ENCODE measurements at places on chromosomes 2 and 18.

DNA sequence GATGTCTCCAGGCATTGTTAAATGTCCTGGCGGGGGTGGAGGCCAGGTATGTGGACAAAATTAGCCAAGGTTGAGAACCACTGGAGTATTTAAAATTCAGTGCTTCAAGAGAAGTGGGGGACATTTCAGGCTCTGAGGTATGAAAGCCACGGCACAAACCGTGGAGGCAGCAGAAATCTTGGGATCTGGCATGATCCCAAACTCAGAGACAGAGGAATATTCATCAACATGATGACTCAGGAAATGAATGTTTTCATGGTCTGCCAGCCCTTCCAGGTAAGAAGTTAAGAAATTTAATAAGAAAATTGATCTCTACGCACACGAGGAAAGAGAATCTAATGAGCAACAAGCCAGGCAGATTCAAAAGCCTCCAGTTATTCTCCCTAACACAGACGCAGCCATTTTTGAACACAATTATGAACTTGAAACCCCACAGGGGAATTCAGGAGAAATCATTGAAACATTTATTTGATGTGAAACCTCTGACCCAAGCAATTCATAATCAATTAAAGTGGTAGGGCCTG is 11.3 kb upstream of the GRP start:
- no peak for DNase-seq

GRCh38 chr2:118460425-118460824 is 372.2 kb downstream of the INSIG2 start:
- no peak for DNase-seq

DNA sequence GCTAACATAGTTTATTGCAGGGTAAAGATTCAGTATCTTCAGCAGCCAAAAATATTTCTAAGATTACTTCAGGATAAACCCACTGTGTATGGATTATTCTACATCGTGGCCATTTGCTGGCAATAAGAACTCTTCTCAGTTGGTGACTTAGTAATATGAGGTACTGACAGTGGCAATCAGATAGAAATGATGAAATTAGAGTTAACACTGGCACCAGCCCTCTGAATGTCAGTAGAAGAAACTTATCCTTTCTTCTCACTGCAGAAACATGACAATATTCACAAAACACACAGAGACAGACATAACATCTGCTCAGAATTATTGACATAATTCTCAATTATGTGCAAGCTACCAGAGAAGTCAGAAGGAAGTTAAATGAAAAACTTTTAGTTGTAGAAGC is 246.3 kb upstream of the COL3A1 start:
- DNase-seq, result no peak

DNA sequence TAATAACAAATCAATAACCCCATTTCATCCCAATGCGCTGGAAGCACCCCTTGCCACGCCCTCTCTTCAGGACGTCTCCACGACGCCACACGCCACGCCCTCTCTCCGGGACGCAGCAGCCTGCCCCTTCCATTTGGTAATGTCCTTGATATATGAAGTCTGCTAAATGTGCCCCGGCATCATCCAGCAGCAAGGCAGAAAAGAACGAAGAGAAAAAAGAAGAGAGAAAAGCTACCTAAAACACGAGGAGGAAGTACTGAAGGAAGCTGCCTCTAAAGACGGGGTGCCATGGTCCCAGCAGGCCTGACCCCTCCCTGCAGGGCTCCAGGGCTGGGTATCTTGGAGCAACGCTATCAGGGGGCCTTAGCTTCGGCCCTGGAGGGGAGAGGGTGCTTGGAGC is 41.8 kb downstream of the CNGA3 start:
- DNase-seq, result no peak

- DNase-seq, result no peak
These were observed 47.9 kb upstream of the CCDC150 start for GRCh38 chr2:196591621-196592022.

GRCh38 chr18:79815657-79816056 is 17.9 kb downstream of the KCNG2 start:
- DNase-seq, result no peak

GRCh38 chr2:36902385-36903120 is 63.8 kb downstream of the STRN start:
- DNase-seq, result no peak

DNA sequence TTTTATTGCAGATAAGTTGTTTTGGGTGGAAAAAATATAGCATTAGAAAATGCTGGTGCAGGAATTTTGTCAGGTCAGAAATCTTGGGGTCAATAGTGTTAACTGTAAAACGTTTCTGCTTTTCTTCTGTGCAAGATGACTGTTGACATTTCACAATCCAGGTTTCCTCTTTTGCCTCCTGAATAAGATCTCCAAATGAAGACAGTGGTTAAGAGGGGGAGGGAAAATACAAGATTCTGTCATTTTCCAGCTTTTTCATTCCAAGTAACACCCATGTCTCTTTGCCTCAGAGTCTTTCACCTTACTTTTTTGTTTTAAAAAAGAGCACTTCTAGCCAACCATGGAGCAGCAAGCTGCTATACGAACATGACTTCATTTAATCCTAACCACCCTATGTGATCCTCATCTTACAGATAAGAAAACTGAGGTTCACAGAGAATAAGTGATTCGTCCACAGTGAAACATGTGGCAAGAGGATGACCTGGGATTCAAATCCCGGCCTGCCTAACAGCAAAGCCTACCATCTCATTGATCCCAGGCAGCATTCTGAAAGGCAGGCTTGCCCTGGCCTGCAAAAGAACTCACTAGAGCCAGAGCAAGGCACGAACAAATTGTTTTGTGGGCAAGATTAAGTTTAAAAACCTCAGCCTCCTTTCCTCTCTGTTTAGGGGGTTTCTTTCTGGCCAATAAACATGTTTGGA is 3.0 kb downstream of the PLEK start:
- DNase-seq, result no peak

GRCh38 chr2:66753660-66754059 is 318.7 kb downstream of the MEIS1 start:
- no peak for DNase-seq

- no peak for DNase-seq
These were observed 85.5 kb upstream of the PXDN start for GRCh38 chr2:1829796-1830195.

DNA sequence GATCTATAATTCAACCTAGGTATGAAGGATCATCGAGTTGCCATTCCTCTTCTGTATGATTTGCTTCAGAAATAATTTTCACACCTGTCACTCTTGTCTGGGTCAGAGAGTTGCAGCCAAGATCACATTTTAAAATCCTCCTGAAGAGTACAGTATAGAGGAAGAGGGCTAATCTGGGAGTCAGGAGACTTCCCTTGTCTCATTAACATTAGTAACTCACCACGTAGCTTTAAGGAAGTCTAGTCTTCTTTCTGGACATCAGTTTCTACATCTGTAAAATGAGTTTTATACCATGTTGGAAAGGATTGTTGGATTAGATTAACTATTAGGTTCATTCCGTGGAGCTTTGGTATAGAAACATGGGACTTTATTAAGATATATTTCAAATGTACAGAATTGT is 109.4 kb downstream of the TDRD15 start:
- DNase-seq, result no peak

- DNase-seq, result no peak
These were observed 14.6 kb downstream of the CCNYL1 start for GRCh38 chr2:207725873-207726578.

GRCh38 chr2:130369311-130369964 is 13.6 kb downstream of the PTPN18 start:
- no peak for DNase-seq

GRCh38 chr2:42754021-42754775 is 9.7 kb downstream of the OXER1 start:
- no peak for DNase-seq

DNA sequence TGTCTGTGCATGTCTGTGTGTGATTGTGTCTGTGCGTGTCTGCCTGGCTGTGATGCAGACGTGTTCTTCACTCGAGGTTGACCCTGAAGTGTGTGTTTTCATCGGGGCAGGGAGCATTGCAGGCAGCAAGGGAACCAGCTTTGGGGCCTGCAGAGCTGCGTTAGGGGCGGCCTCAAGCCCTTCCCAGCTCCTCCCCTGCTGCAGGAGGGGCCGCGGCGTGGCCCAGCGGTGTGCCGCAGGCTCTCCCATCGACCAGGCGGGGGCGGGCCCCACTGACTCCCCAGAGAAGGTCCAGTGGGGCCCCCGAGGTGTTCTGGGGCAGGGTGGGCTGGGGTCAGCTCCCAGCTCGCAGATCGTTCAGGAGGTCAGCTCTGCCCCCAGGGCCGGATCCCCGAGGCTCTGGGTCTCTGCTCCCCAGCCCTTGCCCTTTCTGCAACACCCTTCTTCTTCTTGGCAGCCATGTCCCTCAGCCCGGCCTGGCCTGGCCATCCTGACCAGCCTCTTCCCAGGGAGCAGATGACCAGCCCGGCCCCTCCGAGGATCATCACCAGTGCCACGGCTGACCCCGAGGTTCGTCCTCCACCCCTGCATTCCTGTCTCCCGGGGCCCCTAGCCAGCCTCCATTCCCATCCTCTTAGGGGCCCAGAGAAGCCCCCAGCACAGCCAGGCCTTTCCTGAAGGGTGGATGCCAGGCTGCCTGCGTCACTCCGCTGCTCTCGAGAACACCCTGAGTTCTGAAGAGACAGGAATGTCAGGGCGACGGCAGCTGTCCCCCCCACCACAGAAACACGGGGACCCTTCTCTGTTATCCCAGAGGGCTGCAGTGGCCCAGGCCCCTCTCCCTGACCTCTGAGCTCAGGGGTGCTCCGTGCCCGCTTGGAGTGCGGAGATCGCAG is 11.1 kb upstream of the KLHL30 start:
- DNase-seq, result peak; percentile 81

GRCh38 chr2:209619782-209620181 is 151.8 kb upstream of the UNC80 start:
- no peak for DNase-seq

GRCh38 chr2:75952173-75952572 is 241.5 kb upstream of the GCFC2 start:
- DNase-seq, result no peak

DNA sequence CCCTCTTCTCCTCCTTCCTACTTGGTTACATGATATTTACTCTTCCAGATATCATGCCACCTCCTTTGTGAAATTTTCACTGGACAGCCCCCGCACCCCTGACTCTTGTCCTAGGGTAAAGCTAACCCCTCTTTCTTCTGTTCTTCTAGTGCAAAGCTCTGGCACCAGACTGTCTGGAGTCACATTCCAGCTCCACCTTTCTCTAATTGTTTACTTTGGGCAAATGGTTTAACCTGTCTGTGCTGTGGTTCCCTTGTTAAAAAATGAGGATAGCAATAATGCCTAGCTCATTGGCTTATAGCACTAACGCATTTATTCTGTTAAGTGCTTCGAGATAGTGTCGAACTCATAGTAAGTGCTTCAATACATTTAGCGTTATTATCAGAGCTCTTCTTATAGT is 306.2 kb downstream of the ALK start:
- no peak for DNase-seq

- no peak for DNase-seq
These were observed 372.4 kb downstream of the OSR1 start for GRCh38 chr2:18986046-18986445.

DNA sequence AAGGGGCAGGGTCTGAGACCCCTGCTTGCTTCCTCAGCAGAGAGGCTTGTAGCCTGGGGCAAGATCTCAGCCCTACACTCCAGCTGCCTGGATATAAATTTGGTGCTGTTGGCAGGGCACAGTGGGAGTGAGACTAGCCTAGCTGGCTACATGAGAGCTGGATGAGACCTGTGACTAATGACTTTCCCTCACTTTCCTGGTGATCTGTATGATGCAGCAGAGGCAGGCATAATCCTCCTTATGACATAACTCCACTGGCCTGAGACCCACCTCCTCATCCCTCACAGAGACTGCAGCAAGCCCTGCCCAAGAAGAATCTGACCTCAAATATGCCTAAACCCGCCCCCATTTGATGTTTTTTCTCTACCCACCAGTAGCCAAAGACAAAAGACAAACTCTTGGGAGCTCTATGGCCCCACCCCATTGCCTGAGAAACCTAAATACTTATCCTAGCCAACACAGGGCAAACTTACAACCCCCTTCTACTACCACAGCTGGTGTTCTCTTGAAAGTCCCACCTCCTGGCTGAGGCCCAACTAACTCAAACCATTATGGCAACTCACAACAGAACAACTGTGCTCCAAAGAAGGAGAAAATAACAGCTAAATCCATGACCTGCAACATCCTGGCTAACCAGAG is 102.7 kb downstream of the NR4A2 start:
- no peak for DNase-seq

- DNase-seq, result no peak
These were observed 13.7 kb upstream of the FOSL2 start for GRCh38 chr2:28378679-28379584.

DNA sequence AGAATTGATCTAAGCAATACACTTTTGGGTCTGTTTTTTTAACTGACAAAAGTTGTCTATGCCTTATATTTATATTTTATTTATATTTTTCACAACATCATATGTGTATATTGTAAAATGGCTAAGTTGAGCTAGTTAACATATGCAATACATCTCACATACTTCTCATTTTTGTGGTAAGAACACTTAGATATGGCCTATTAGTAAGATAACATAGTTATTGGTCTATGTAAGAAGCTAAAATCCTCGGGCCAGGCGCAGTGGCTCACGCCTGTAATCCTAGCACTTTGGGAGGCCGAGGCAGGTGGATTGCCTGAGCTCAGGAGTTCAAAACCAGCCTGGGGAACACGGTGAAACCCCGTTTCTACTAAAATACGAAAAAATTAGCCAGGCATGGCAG is 275.6 kb upstream of the ID2 start:
- no peak for DNase-seq

DNA sequence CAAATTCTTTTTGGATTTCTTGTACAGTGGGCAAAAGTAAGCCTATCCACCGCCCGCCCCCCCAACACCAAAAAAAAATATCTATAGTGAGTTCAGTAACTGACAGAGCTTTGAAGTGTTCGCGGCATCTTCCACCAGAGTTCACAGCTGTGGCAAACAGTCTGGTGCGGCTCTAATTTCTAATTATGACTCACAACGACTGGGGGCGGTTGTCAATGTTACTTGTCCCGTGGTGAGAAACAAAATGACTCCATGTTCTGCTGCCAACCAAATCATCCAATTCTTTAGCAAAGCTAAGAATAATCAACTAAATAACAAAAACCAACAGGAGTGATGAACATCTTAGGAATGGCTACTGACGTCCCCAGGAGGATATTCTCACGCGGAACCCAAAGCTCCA is 392.5 kb upstream of the SALL3 start:
- DNase-seq, result no peak

- DNase-seq, result no peak
These were observed 34.5 kb downstream of the KCNG3 start for GRCh38 chr2:42459296-42459695.

DNA sequence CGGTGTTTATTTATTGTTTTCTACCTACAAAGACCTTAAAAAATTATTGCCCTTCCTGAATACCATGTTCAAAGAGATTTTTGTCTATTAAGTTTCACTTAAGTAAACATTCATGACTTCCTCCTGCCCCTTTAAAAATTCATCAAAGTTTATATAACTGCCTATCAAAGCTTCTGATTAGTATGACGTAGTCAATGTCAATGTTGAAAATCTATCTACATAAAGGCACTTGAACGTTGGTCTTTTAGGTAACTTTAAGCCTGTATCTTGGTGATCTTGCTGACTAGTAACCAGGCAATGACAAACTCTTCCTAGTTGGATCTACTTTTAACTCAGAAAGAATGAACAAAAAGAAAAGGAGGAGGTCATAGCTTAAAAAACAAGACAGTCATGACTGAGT is 97.2 kb downstream of the MAIP1 start:
- DNase-seq, result no peak

- no peak for DNase-seq
These were observed 35.8 kb upstream of the EML6 start for GRCh38 chr2:54687595-54688152.
